Transverse colon (tissue), 4 donors: ENCODE measurements at places on chromosomes 1 and 21.

DNA sequence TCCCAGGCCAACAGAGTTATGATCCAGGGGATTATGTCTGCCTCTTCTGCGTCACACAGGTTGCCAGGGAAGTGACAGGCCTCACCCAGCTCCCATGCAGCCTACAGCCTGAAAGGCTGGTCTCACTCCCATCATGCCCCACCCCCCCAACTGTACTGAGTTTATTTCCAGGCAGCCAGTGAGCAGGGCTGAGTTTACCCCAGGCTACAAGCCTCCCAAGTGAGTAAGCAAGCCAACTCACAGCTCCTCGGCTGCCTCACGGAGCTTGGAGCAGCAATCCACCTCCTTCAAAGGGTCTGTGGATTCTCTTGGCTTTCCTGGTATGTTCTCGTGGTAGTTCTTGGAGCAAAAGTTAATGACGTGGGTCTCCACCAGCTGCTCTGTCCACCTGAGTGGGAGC lies 1147.6 kb upstream of the ADGRL4 start:
- no peak for DNase-seq

GRCh38 chr21:45511661-45512431 lies 30.4 kb downstream of the SLC19A1 start:
- DNase-seq, result no peak

DNA sequence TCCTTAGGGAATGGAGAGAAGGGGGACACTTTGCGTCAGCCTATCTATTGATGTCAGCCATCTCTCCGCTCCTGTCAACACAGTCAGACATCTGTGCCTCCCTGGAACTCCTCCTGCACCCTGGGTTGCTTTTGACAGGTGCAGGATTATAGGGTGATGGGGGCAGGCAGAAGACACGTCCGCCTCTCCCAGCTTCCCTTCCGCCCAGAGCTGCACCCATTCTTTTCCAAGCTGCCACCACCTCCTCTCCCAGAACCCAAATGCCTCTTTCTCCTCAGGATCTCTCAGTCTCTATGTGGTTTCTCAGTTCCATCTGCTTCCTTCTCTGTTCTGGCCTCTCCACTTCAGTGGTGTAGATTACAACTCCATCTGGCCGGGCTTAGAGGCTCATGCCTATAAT lies 17.1 kb upstream of the KIF1B start:
- no peak for DNase-seq

DNA sequence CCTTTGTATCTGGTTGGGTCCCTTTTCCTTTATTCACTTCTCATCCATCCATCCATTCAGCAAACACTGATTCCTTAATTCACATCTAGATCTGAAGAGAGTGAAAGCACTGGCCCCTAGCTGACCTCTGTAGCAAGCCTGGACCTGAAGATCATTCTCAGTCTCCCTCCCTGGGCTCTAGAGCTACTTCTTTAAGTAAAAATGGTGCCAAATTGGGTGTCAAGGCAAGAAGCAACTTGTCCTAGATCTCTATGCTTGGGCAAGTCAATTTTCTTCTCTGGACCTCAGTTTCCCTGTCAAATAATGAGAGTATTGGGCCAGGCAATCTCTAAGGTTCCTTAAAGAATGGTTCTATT lies 36.1 kb downstream of the PLXNA2 start:
- DNase-seq, result no peak

DNA sequence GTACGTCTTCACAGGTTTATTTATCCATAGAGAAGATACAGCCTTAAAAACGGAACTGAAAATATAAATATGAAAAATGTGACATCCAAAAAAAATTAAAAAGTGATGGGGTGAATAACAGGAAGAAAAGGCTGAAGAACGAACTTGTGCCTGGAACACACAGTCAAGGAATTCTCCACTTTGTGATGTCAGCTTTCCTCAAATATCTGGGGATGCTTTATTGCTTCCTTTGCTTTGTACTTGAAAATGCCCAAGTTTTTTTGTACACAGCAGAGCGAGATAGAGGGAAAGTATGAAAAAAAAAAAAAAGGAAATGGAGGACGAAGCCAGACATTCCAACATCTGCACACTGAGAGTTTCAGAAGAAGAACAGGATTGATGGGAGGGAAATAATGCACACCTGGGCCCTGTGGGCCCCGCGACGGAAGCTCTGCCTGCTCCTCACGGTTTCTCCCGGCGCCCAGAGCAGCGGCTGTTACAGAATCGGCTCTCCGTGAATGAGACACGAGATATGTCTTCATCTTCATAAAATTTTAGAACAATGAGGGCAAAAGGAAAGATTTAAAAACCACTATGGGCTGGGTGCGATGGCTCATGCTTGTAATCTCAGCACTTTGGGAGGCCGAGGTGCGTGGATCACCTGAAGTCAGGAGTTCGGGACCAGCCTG lies 10.0 kb upstream of the LRRC3 start:
- DNase-seq, result no peak

- no peak for DNase-seq
These were observed 40.9 kb upstream of the CITED4 start for GRCh38 chr1:40903106-40903505.

GRCh38 chr21:38910390-38911067 lies 104.8 kb downstream of the ETS2 start:
- DNase-seq, result peak; percentile 69

DNA sequence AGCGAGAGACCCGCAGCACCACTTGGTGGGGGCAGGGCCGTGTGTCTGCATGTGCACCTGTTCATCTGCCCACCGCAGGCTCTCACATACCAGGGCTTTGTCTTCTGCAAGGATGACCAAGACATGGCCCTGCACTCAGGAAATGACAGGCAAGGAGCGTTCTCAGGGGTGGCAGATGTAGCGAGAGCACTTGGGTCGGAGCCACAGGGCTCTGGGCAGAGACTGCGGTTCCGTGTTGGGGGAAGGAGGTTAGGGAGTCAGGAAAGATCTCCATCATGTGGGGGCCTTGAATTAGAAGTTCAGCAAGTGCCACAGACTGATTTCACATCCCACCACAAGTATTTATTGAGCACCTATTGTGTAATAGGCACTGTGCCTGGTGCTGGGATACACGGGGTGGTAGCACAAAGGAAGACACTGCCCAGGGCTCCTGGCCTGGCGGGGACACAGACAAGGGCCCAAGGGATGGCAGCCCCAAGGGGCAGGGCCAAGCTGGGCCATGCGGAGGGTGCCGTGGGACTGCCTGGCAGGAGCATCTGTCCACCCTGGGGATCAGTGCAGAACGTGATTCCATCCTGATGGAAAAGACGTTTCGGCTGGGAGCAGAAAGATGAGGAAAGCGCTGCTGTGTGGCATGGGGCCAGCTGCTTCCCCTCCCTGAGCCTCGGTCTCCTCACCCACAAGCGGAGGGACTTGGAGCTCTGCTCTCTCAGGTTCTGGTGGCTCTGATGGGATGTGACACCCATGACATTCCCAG lies 11.4 kb upstream of the SPSB1 start:
- DNase-seq, result no peak

- DNase-seq, result no peak
These were observed 70.3 kb downstream of the MORN1 start for GRCh38 chr1:2320760-2321667.

DNA sequence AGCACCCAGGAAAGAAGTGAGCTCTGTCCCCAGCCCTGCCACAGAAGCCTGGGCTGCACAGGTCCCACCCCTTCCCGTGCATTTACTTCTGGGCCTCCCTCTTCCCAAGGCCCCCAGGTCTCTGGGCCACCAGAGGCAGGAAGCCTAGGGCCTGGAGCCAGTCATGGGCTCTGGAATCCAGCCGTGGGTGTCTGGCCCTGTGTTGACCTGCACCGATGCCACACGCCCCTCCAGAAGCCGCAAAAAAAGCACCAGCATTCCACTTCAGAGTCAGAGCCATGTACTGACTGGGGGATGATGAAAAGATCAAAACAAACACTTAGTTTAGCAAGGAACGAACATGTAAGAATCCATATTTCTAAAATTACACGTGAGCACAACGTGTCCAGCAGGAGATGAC lies 141.7 kb downstream of the NPHP4 start:
- no peak for DNase-seq

- DNase-seq, result no peak
These were observed 708.1 kb downstream of the MRPL39 start for GRCh38 chr21:24899138-24899537.

DNA sequence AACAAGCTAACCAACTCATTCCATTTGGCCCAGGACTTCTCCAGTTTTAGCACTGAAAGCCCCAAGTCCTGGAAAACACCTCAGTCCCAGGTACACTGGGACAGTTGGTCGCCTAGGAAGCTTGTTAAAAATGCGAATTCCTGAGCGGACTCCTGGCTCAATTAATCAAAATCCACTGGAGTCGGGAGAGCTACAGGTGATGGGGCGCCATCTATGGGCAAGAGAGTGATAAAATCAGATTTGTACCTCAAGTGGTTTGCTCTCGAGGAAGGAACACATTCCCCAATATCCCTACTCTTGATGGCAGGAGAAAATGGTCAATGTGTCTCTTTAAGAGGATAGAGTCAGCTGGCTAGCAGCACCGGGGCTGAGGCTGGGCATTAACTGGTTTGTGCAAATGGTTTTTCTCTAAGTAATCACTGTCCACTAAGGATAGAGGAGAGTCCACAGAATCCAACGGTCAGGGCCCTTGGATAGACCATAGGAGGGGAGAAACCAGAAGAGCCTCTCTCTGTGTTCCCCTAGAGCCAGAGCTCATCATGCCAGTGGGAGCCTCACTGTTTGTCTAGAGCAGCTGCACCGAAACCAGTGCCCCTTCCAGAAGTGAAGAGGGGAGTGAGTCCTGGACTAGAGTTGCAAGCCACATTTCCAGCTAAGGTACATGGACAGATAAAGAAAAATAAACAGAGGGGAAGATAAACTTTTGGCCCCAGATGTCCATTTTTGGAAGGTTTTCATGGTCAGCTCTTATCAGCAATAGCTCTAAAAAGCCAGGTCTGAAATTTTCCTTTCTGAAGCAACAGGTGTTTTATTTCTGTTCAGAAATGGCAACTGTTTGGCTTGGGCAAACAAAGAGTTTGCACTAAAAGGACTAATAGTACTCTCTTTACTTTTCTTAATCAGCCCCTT lies 148.5 kb downstream of the TENT5C start:
- DNase-seq, result peak; percentile 73

GRCh38 chr1:227038401-227038800 lies 98.3 kb downstream of the COQ8A start:
- DNase-seq, result no peak
